ENCODE measurements at places on chromosomes 4 and X.
A peak's percentile ranks its signal among the peaks of the same experiment; 100 is the strongest.

GRCh38 chr4:179692222-179692621, 2250.0 kb upstream of the AGA start:
- no peak for DNase-seq

DNA sequence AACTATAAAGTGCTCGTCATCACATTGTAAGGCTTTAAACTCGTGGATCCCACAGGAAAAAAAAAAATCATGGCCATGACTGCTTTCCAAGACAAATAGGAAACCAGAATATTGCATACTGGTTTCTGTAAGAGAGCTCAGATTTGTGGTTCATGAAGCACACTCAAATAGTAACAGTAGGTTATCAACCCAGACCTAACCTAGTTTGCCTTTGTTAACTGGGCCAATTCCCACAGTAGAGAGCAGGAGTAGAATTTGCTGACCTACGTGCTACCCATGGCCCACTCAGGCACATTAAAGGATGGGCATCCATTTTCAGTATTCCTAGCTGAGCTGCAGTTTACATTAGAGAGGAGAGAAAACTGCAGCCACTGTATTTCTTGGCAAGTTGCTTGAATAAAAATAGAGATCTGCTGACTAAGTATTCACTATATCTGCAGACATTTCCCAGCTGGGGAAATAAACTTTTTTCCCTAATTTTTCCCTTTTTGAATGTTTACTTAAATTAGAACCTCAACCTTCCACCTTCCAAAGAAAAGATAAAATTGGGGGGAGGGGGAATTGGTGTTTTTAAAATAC, 218.5 kb downstream of the SPANXN3 start:
- no peak for DNase-seq

DNA sequence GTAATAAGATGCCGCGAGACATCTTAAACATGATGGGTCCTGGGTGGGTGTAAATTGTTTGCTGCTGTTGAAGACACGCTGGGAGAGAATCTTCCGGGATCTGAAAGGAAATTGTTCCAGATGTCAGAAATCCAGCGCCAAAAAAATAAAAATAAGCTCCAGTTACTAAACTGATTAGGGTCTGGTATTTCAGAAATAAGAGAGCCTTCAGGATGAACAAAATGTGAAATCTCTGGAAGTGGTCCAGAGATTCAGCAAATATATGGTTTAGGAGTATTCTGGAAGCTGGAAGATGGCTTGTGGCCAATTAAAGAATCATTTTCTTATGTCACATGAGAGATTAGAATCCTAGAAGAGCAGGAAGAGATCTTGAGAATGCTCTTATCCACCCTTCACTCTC, 75.8 kb upstream of the NHS start:
- DNase-seq, result no peak

GRCh38 chr4:164890691-164891090, 13.7 kb downstream of the APELA start:
- DNase-seq, result no peak

- DNase-seq, result no peak
Measured at GRCh38 chr4:13546941-13547484, 2.7 kb upstream of the NKX3-2 start.

DNA sequence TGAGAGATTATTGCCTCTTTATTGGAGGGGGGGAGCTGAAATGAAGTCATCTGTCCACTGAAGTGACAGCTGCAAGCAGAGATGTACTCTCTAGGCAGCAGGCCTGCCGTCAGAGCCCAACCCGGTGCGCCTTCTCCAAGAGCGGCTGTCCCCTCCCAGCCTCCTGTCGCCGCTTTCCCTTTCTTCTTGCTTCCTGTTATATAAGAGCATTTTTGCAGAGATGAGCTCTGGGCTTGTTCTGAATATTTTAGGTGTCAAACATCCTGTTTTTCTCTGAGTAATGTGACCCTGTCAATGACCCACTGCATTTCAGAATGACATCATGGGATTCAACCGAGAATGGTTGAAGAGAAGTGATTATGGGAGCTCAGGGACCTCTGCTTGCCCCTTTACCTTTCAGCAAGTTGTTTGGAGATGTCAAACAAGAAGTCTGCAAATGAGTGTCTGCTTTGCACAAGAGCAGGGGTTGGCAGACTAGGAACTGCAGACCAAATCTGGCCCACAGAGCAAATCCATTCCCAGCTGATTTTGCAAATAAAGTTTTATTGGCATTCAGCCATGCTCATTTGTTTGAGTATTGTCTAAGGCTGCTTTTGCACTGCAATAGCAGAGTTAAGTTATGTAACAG, 79.9 kb downstream of the SLC9A6 start:
- peak; percentile 37 for DNase-seq

DNA sequence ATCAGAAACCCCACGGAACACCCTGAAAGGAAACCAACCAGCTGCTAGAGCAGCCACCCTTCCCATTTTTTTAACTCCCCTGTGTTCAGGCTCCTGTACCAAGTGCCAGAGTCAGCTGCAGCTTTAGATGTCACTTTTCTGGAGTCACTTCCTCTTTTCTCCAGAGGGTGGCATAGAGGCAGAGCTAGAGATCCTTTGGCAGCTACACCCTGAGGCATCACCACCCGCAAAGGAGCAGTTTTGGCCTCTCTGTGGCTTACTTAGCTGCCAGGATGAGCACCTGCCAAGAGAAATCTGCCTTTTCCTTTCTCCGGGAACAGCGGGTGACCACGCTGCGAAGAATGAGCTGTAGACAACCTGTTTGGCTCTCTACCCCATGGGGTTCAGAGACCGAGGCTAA, 58.0 kb upstream of the CHRDL1 start:
- no peak for DNase-seq

Data from activated CD4-positive, alpha-beta T cell treated with anti-CD3 and anti-CD28 coated beads, Interleukin-2, amount 10 ng/mL, durations not matched to agents 7 days and 5 days (primary cell).